ENCODE measurements at places on chromosomes 16 and 17.

GRCh38 chr17:29010129-29010528, 4.3 kb upstream of the SEZ6 start:
- DNase-seq, result no peak

GRCh38 chr17:63675231-63675606, 24.7 kb downstream of the LIMD2 start:
- DNase-seq, result no peak

GRCh38 chr16:7257016-7257415, 75.6 kb upstream of the RBFOX1 start:
- DNase-seq, result no peak

DNA sequence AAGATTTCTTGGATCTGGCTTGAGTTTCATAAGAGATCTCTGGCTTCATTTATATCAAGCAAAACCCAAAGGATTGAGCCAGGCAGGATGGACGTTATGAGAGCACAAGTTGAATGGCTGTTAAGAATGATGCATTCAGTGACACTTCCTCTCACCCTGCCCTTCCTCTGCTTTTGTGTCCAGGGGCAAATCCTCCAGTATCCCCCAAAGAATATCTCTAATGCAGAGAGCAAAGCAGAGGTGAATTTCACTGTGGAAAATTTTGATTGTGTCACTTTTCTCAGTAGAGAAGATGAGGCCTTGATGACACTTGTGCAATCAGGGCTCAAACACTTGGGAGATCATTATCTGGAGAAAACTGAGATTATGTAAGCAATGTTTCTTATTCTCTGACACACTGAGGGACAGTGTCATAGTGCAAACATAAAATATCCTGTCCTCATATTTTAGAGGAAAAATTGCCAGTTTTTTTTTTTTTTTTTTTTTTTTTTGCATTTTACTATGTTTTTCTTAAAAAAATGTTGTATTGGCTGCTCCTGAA, 25.3 kb downstream of the MARCHF10 start:
- DNase-seq, result no peak

DNA sequence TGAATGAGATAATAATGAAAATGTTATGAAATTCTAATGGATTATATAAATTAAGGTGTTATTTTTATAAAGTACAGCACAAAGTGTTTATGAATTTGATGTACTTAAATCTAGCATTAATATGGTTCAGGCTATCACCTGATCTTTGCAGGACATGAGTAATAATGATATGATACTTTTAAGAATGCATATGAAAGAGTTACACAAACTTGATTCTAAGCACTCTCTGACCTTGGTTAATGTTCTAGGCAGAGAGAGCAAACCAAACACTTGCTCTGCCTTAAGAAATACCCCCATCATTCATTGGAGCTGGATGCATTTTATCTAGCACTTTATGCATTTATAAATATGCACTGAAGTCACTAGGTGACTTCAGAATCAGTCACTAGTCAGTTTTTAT, 942.2 kb upstream of the CDH8 start:
- DNase-seq, result no peak

DNA sequence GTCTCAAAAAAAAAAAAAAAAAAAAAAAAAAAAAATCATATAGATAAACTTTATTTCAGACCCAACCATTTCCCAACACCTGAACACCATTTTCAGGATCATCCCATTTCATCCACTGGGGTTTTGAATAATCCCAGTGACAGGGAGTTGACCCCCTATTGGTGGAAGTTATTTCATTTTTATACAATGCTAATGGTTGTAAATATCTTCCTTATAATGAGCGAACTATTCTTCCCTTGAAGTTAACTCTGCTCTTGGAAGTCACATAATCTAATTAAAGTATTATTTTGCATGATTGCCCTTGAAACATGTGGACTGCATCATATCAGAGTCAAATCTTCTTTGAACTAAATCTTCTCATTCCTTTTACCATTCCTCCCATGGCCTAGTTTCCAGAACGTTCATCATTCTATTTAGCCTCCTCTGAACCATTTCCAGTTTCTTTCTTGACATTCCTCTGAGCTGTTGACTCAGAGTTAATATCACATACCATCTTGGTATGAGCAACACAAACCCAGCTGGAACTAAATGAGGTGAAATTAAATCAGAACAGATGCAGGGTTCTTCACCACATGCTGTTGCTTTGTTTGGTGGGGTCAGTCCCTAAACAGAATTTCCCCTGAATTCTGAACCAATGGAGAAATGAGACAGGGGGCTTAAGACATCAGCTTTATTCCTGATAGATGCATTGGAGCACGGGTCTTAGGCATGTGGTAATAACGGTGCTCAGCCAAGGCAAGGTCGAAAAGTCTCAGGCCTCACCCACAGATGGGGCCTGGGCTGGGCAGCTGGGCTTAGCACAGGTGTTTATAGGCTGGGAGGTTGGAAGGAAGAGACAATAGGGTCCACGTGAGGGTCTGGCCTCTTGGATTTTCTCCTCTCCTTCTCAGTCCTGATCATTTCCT, 8.9 kb downstream of the HSD17B2 start:
- no peak for DNase-seq

DNA sequence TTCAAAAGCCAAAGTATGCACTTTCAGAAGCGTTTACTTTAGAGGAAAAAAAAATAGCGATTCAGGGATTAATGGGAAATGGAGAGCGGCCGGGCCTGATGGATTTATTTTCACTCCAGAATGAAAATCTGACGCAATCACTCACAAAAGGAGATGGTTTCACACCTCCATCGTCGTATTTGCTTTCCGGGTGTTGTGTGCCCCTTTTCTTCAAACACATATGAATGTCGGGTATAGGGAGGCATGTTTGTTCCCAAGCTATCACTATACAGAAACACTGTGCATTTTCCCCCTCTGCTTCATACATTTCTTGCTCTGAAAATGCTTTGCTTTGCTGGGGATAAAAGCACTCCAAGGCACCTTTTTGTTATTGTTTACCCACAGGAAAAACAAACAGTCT, 562.2 kb upstream of the ZFHX3 start:
- no peak for DNase-seq

- no peak for DNase-seq
These were observed 4.1 kb downstream of the SRSF1 start for GRCh38 chr17:58002973-58003372.

- DNase-seq, result no peak
These were observed 282.5 kb upstream of the SALL1 start for GRCh38 chr16:51433599-51433998.

DNA sequence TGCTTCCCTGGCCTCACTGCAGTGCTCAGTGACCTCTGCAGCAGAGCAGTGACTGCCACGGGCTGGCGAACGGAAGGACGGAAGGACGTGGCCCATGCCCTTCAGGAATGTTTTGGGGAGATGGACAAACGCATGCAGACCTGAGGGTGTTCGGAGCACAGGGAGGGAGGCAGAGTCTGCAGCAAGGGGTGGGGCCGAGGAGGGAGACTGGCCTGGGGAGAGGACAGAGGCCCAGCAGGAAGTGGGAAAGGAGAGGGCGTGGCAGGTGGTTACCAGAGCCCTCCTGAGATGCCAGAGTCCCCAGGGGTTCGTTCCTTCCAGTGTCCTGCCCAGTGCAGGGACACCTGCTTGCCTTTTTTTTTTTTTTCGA, 21.9 kb downstream of the ADORA2B start:
- DNase-seq, result no peak

DNA sequence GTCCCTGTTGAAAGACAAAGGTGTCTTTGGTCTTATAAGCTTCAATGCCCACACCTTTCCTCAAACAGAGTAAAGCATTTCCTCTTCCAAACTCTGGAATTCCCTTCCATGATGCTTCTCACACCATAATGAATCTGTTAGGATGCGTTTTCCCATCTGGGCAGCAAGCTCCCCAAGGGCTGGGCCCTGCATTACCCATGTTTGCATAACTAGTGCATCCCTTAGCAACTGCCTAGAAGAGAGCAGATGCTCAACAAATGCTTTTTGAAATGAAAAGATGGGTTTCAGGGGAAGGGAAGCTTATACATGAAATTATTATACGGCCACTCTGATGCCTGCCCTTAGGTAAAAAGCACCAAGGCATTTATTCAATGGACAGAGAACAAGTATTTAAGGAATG, 124.5 kb upstream of the CCL2 start:
- DNase-seq, result no peak

- no peak for DNase-seq
These were observed 246.6 kb upstream of the DYNLRB2 start for GRCh38 chr16:80294172-80294571.

GRCh38 chr16:50274326-50275097, 8.2 kb downstream of the ADCY7 start:
- peak; percentile 63 for DNase-seq

GRCh38 chr16:79947771-79948170, 347.2 kb upstream of the MAF start:
- no peak for DNase-seq

GRCh38 chr17:38872671-38873385, 3.0 kb downstream of the LASP1 start:
- DNase-seq, result no peak

Measured in stimulated activated CD4-positive, alpha-beta T cell treated with anti-CD3 and anti-CD28 coated beads, Interleukin-15, amount 100 ng/mL, for 24 hours (primary cell).